ENCODE measurements at places on chromosomes 6 and 20.

- DNase-seq, result no peak
These were observed 28.5 kb upstream of the EPHA7 start for GRCh38 chr6:93447874-93448273.

- DNase-seq, result no peak
These were observed 1100.6 kb upstream of the CITED2 start for GRCh38 chr6:140475086-140475485.

- no peak for DNase-seq
These were observed 121.9 kb upstream of the AGPAT4 start for GRCh38 chr6:161395716-161396231.

DNA sequence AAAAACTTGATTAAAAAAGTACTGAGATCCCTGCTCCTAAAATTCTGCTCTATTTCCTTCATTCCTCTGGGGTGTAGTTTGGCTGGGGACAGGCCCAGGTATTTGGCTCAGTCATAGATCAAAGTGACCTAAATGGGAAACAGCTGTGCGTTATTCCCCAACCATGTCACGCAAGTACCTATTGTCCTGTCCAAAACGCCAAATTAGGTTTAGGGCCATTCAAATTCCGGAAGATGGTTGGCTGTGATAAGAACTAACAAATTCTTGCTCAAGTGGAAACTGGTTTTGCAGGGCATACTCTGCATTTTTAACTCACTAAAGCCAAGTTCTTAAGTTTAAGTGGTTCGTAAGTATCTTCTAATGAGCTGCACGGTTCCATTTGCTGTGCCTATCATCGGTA is 147.6 kb upstream of the TMEM170B start:
- no peak for DNase-seq

GRCh38 chr20:47181056-47181862 is 175.2 kb downstream of the ZMYND8 start:
- peak; percentile 62 for DNase-seq

- DNase-seq, result no peak
These were observed 74.7 kb downstream of the GPR63 start for GRCh38 chr6:96762599-96762998.

- no peak for DNase-seq
These were observed 911.6 kb upstream of the SLC35B3 start for GRCh38 chr6:9346923-9347322.

GRCh38 chr20:4770026-4770425 is 48.3 kb downstream of the PRND start:
- DNase-seq, result no peak

- DNase-seq, result no peak
These were observed 43.0 kb upstream of the HLA-E start for GRCh38 chr6:30446259-30446658.

GRCh38 chr6:148805777-148806176 is 58.9 kb downstream of the UST start:
- DNase-seq, result no peak

- DNase-seq, result no peak
These were observed 93.0 kb downstream of the NDUFAF5 start for GRCh38 chr20:13877793-13878192.

DNA sequence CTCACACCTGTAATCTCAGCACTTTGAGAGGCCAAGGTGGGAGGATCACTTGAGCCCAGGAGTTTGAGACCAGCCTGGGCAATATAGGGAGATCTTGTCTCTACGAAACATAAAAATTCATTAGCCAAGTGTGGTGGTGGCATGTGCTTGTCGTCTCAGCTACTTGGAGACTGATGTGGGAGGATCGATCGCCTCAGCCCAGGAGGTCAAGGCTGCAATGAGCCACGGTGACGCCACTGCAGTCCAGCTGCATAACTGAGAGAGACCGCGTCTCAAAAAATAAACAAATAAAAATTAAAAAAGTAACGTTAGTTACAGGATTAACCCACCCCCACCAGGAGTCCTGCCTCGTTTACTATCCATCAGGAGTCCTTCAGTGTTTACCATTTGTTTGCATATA is 345.1 kb downstream of the BTBD3 start:
- DNase-seq, result no peak

GRCh38 chr6:28880894-28881780 is 42.6 kb downstream of the TRIM27 start:
- DNase-seq, result no peak

DNA sequence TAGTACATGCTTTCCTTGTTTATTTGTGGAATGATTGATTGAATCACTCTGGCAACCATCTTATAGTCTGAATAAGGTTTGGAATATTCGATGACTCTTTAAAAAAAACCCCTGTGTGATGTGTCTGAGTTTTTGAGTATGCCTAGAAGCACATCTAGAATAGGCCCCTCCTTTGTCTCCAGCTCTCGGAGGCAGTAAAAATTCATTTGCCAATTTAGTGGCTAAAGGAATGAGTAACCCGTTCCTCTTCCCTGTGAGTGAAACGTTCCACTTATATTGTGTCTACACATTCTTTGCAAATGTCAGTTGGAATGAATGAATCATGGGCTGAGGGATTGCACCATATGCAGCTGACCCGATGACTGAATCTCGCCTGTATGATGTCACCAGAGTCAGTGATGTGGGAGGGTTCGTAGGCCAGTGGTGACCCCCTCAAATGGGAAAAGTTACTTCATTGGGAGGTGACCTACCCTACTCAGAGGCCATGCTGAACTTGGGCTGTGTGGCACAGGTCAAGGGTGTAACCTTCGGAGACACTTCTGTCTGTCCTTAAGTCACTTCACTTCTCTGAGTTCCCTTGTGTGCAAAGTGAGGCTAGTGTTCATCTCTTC is 21.6 kb downstream of the MOCS3 start:
- no peak for DNase-seq

DNA sequence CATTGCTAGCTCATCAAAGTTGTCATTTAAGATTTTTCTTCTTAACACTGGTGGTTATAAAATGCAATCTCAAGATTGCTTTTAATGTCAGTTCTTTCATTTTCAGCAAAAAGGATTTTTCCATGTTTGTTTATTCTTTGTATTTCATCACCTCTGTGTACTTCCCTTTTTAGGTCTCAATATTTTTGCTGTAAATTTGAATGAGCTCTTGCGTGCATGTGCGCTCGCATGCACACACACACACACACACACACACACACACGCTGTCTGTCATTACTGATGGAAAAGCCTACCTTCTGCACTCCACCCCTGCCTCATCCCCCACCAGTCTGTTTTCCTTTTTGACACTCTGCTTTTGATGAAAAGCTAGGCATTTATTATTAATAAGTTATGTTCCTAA is 85.3 kb upstream of the FYN start:
- no peak for DNase-seq

DNA sequence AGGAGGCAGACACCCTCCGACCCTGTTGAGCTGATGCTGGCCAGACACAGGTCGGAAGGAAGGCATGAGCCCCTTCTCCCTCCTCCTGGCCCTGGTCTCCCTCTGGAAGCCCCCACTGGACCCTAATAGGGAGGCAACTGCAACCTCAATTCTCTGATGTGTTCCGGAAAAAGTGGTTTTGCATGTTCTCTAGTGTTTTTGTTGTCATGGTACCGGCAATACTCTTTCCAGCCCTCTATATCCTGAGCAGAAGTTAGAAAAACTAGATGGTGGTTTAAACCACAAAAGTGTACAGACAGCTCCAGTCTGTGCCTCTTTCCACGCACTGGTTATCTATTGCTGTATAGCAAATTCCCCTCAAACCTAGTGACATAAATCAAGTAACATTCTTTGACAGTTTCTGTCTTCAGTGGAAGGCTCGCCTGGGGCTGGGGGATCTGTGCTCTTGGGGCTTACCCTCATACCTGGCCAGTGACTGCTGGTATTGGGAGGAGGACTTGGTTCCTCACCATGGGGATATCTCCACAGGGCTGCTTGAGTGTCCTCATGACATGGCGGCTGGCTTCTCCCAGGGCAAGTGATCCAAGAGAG is 37.0 kb downstream of the SYTL3 start:
- peak; percentile 28 for DNase-seq

DNA sequence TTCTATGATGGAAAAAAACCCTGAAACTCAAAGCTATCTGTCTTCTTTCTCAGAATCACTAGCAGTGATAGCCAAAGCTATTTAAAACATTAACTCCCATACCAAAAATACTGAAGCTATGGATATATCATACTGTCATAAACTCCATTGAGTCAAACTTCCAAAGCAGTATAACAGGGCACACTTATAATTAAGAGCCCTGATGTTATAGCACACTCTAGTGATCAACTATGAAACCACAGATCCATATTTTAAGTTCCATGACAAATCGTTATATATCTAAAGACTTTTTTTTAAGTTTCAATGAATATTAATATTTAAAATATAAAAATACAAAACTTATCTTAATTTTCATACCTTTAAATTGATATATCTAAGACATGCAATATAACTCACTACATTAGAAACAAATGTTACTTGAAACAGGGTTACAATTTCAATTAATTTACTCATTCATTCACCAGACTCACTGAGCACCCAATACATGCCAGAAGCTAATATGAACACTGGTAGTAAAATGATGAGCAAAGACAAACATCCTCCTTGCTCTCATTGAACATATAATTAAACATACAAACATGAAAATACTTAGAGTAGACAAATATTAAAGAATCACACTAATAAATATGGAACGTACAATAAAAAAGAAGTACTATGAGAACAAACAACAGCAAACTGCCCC is 69.3 kb downstream of the IBTK start:
- no peak for DNase-seq

GRCh38 chr20:53547664-53548239 is 45.9 kb downstream of the ZNF217 start:
- peak; percentile 24 for DNase-seq

DNA sequence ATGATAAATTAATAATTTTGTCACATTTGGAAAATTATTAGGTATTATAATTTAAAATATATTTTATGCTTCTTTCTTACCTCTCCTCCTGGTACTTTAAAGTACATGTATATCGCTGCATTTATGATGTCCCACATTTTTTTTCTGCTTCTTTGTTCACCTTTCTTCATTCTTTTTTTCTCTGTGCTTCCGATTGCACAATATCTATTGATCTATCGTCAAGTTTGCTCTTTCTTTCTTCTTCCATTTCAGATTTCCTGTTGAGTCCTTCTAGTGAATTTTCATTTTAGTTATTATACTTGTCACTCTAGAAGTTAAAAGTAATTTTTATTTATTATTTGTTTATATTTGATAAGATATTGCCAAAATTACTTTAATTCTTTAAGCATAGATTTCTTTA is 441.0 kb upstream of the HS3ST5 start:
- DNase-seq, result no peak

DNA sequence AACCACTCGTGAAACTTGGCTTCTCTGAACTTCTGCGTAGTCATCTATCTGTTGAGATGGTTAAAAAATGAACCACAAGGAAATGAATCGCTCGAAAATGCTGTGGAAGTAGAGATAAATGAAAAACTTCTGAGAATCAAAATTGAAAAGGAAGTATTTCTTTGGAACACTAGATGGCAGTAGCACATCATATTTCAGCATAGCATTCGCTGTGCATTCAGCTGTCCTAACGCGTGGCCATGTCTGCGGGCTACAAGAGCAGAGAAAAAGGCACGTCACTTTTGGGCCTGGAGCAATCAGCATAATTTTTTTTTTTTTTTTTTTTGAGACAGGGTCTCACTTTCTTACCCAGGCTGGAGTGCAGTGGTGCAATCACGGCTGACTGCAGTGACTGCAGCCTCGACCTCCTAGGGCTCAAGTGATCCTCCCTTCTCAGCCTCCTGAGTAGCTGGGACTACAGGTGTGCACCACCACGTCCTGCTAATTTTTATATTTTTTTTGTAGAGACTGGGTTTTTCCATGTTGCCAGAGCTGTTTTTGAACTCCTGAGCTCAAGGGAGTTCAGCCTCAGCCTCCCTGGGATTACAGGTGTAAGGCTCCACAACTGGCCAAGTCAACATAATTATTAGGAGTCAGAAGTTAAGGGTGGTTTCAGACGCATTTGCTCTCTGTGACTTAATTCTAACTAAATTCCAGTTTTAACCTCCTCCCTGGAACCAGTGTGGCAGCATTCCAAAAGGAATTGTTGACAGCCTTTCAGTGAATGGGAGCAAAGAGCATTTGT is 8.8 kb upstream of the PERP start:
- peak; percentile 43 for DNase-seq

- DNase-seq, result peak; percentile 53
These were observed 9.0 kb downstream of the ADA start for GRCh38 chr20:44642203-44643153.

DNA sequence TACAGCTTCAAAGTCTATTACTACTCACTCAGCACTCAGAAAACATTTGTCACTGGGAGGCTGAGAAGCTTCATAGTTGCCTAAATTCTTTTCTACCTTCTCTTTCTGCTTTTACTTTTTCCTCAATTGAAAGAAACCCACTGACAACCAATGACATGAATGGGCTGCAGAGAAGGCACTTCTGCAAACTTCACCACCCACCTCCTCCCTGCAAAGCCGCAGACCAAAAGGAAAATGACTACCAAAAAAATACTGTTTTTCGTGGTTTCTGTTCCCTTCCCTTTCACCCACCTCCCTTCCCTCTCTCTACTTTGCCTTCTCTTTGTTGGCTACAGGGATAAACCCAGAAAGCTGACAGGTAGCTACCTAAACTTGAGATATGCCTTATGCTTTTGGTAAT is 3.2 kb downstream of the GNAS-AS1 start:
- DNase-seq, result no peak

GRCh38 chr6:133198725-133199124 is 42.4 kb upstream of the EYA4 start:
- DNase-seq, result no peak

DNA sequence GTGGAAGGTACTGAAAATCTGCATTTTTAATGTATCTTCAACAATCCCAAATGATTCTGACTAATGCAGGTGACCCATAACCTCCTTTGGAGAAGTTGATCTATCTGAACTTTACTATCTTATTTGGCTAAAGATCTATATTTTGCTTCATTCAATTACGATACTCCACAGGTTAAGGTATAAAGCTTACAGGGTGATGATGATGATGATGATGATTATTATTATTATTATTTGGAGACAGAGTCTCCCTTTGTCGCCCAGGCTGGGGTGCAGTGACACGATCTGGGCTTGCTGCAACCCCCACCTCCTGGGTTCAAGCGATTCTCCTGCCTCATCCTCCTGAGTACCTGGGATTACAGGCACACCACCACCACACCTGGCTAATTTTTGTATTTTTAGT is 13.1 kb downstream of the TOP1 start:
- no peak for DNase-seq

GRCh38 chr6:89853068-89853467 is 23.4 kb downstream of the CASP8AP2 start:
- DNase-seq, result no peak

GRCh38 chr20:8940326-8940725 is 128.6 kb upstream of the PLCB4 start:
- no peak for DNase-seq

GRCh38 chr6:53744321-53744720 is 50.5 kb upstream of the LRRC1 start:
- no peak for DNase-seq

- DNase-seq, result no peak
These were observed 34.0 kb downstream of the NT5E start for GRCh38 chr6:85483846-85484245.

DNA sequence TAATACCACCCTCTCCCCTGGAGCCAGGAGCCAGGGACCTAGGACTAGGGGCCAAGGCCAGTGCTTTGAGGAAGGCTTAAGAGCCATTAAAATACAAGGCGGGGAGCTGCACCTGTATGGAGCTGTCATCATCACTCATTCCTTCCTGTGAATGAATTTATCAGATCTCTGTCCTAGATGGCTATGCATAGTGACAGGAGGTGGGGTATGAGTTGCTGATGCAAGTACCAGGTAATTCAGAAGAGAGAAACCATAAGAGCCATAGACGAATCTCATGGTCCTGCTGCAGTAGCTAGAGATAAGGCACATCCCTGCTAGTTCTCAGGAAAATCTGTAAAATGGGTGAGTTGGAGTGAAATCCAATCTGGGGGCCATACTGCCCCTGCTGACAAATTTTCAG is 10.3 kb downstream of the GRM4 start:
- DNase-seq, result no peak
